ENCODE measurements at places on chromosomes 6 and 20. TPM values are rescaled to one million over a fixed set of nuclear protein-coding genes. Genes with fewer than 3 reads are reported as not detected.

Gene FAM83C
- total RNA-seq = not detected

Gene PSMB8
- 39.3 TPM for total RNA-seq

Gene E2F1
- total RNA-seq = 1.4 TPM

Gene SEMG2
- total RNA-seq = not detected

Gene CYP24A1
- not detected for total RNA-seq

DNA sequence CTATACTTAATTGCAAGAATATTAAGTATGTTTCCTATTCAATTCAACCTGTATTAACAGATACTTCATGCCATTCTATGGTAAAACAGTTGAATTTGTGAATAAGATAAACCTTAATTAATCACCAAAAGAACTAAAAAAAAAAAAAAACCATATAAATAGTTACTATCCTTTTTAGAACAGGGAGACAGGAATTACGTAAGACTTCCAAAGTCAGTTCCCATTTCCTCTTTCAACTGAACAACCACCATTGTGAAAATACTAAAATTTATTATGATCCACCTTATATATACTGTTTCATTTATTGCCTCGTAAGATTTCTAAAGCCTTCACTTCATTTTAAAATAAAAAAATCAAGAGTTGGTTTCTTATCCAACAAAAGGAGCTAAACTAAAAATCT lies 9.4 kb downstream of the CCNC start:
- DNase-seq = no peak
